ENCODE measurements at places on chromosomes 13 and 19. TPM values are rescaled to one million over a fixed set of nuclear protein-coding genes. Genes with fewer than 3 reads are reported as not detected.

DNA sequence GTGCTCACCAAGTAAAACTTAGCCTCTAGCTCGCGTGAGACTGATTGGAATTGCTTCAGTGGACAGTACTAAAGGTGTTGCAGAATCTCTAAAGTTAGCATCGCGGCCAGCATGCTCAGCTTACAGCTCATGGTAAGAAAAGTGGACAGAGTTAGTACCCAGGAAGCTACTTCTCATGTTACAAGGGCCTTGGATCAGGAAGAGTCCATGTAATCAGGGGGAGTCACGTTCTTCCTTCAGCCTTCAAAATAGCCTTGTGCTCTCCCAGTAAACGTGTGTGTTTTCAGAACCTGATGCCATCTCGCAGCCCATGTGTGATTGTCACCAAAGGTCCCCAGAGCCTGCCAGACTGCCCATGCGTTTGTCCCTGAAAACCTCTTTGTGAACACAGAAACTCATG lies 195.8 kb upstream of the RNF113B start:
- DNase-seq, result no peak

GRCh38 chr13:95164830-95165229 lies 136.4 kb downstream of the ABCC4 start:
- no peak for DNase-seq

PRDX2 gene
- 107 TPM for total RNA-seq

ANKLE1 gene
- total RNA-seq, result not detected

ACER1 gene
- not detected for total RNA-seq
